ENCODE measurements at places on chromosomes 7 and 10. TPM values are rescaled to one million over a fixed set of nuclear protein-coding genes. Genes with fewer than 3 reads are reported as not detected.

Gene CHAT
- total RNA-seq, result not detected

DNA sequence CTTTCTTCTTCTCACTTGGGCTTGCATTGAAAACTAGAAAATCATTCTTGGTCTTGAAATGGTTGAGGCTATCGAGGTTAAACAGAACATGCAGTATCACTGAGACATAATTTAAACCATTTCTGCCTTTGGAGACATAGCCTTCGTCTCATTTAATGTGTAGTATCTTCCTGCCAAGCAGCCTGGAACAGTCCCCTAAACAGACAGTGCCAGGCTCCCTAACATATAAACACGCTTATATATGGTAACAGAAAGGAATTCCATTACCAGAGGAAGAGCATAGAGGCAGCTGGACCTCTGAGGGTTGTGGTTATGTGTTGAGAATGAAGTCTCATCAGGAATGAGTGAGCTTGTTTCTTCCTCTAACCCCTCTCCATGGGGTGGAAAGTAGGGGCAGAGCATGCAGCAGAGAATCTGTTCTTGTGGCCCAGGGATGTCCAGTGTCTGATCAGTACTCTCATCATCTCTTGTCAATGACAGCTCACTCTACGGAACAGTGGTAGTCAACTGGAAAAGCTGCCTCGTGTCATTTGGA lies 11.2 kb downstream of the CACNB2 start:
- no peaks in the 10 kb centered on the region for H3K27me3 ChIP-seq
- no peak overlapping the region for H3K27ac ChIP-seq
- H3K4me1 ChIP-seq, result no peaks in the 10 kb centered on the region
- H3K36me3 ChIP-seq, result no peaks in the 10 kb centered on the region

GRCh38 chr7:90739716-90740115 lies 143.6 kb downstream of the CDK14 start:
- H3K4me3 ChIP-seq, result no peak overlapping the region
- no peaks in the 10 kb centered on the region for H3K27me3 ChIP-seq
- DNase-seq, result no peak
- H3K4me1 ChIP-seq, result no peaks in the 10 kb centered on the region

Gene GJD4
- total RNA-seq, result not detected

DNA sequence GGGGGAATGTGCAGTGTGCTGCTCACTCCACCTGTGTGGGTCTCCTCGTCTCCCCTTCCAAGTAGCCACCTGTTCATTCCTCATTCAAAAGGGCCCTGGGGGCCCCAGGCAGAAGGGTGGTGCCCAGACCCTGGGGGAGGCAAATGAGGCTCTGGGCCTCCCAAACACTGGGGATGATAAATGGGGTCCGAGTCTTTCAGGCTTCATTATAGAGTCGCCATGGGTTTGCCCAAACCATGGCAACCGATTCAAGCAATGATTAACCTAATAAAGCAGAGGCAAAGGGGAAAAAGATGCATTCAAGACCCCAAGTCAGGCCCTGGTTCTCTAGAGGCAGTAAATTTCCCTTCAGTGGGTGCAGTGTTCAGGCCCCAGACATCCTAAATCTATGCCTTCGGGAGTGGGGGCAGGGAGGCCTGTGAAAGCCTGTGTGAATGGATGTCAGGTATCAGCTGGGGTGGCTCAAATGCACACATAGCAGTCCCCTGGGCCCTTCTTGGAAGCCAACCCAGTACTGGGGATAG lies 10.4 kb downstream of the NEUROG3 start:
- H3K4me1 ChIP-seq, result no peaks in the 10 kb centered on the region
- H3K4me3 ChIP-seq, result no peak overlapping the region
- H3K27ac ChIP-seq, result no peak overlapping the region
- peaks cover 50% of the 10 kb centered on the region for H3K27me3 ChIP-seq

Gene PNLIPRP1
- total RNA-seq, result not detected
